ENCODE measurements at places on chromosomes 7 and 10.

- DNase-seq = no peak
Observed at GRCh38 chr10:110022716-110023504, 15.1 kb downstream of the ADD3 start.

GRCh38 chr7:42843205-42843800 is 68.6 kb downstream of the C7orf25 start:
- no peak for DNase-seq

GRCh38 chr7:128234476-128235026 is 6.5 kb upstream of the LEP start:
- DNase-seq = no peak

GRCh38 chr7:117119192-117119924 is 166.1 kb downstream of the ST7 start:
- peak; percentile 26 for DNase-seq

- DNase-seq = no peak
Observed at GRCh38 chr7:112782498-112782897, 7.7 kb downstream of the TMEM168 start.

DNA sequence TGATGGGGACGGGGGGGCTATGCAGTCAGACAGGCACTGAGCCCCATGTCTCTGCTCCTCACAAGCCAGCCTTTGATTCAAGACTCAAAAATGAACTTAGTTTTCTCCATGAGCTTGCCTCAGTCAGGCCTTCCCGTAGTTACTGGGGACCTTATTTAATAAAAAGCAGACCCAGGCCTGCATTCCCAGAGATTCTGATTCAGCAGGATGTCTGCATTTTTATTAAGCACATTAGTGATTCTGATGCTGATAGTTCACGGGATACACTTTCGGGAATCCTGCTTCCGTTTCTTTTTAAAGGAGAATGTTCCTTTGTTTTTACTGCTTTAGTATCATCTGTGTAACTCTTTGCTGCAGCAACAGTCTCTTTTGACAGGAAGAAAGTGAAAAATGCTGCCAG is 28.3 kb upstream of the PLPP4 start:
- no peak for DNase-seq

DNA sequence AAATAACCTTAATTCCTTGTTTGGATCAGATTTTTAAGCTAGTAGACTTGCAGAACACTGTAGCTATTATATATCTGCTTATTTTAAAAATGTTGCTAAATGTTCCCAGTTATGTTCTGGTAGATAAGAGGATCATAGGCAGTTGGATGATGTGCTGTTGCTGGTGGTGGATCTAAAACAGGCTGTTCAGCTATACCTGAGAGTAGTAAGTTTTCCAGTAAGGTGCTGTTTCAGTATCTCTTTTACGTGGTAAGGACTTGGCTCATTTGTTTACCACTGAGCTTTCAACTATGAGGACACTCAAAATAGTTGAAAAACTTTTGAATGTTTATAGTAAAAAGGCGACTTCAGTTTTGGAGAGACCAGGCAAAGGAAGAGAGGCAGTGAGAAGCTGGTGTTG is 180.9 kb downstream of the CDK14 start:
- DNase-seq = no peak

DNA sequence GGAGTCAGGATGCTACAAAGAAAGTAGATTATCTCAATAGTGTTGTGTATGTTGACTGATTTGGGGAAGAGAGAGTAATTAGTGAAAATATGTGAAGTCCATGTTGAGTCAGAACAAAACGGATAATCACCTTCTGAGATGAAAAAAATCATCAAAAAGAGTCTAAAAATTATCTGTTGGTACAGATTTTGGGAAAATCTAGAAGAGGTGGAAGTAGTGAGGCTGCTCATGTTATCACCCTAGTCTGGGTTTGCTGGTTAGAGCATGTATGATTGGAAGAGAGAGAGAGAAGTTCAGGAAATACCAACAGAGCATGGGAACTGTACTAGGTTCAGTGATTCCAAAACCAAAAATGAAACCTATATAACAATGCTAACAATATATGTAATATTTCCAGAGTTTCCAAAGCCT is 12.3 kb downstream of the RPA3 start:
- DNase-seq = no peak

GRCh38 chr7:155349601-155350331 is 52.1 kb downstream of the INSIG1 start:
- no peak for DNase-seq

All from anterior cingulate cortex (tissue), 58 donors.